ENCODE measurements at places on chromosomes 1 and 21.
A peak's percentile ranks its signal among the peaks of the same experiment; 100 is the strongest.

DNA sequence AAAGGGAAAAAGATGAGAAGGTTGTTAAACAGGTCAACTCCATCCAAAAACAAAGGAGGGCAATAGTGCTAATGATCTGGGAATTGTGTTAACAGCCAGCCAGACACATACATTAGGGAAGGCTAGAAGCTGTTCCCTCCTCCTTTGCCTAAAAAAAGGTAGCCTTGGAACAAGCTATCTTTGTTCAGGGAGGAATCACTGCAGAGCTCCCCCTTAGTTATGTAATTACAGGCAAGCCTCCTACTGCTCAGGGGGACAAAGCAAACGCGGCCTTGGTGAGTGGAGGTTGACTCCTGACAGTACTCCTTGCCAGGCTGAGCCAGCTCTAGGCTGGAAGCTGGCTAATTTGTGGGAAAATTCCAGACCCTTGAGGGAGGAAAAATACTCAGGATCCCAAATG, 97.6 kb downstream of the VAV3 start:
- no peak for DNase-seq

DNA sequence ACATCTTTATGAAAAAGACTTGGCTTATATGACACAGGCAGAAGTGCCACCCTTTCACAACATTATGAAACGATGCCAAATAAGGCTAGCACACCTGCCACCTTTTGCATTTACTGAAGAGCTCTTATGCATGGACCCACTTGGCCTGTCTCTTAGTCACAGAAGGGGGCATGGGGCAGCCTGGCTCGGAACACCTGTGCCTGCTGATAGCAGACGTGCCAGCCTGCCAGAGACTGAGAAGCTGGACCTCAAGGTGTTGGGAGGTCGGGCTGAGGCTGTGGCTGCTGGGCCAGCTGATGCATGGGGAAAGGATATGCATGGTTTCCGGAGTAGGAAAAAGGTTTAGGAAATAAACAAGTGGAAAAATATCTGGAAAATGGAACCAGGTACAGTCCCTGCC, 21.5 kb downstream of the RCAN1 start:
- DNase-seq, result no peak

DNA sequence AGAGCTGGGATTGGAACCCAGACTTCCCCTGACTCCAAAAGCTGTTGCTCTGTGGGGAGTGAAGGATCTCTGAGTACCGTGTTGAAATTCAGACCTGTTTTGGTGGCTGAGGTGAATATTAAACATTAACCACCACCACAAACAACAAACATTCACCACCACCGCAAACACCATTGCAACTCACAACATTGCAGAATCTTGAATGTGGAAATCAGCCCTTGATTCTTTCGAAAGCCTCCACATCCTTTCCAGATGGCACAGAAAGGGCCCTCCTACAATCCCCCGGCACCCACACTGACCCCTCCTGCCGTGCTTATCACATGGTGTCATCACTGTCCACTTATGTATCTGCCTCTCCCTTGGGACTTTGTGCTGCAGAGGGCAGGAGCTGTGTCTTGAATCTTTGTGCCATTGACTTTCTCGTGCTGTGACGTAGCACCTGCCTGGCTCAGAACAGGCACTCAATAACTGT, 1.4 kb downstream of the CDA start:
- DNase-seq, result no peak

DNA sequence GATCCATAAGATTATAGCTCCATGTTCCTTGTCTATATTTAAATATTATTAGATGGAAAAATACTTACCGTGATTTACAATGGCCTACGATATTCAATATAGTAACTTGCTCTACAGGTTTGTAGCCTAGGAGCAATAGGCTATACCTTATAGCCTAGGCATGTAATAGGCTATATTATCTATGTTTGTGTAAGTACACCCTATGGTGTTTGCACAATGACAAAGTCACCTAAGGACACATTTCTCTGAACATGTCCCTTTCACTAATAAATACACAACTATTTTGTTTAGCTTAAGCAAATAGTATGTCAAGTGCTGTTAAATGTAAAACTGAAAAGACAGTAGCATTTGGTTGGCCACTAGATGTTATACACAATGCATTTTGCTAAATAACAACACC, 248.9 kb upstream of the ADGRL4 start:
- no peak for DNase-seq

- DNase-seq, result peak; percentile 76
Measured at GRCh38 chr1:31227891-31228568, 11.7 kb downstream of the NKAIN1 start.

DNA sequence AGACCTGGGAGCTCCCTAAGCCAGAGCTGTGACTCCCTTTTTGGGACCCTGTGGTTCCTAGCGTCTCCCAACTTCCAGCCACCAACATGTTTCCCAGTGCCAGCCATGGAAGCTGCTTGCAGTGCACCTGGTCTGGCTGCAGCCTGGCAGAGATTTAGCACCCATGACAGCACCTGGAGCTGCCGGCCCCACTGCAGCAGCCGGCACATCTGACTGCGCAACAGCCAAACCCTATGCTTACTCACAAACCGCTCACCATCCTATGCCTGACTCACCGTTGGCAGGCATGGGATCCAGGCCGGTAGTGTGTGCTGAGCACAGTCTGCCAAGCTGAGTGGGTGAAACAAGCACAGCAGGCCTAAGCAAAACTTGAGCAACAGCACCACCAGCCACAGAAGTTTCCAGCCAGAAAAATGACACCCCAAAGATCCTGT, 435.9 kb upstream of the PRMT6 start:
- no peak for DNase-seq

GRCh38 chr1:5312862-5313261, 658.5 kb downstream of the AJAP1 start:
- DNase-seq, result no peak

DNA sequence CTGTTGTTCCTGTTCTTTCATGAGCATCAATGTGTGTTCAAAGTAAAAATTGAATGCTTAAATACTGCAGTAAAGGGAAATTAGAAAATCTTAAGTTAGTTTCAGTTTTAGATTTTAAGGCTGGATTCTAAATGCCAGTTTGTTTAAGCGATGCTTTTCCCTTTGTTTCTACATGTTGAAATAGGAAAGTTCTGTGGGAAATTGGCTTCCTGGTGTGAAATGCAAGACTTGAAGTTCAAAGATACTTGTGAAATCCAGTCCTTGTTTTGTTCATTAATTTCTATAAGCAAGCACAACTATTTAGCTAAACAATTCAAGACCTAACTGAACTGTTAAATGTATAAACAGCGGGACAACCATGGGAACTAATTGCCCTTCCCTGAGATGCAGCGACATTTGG, 149.1 kb downstream of the LYPLAL1 start:
- no peak for DNase-seq

DNA sequence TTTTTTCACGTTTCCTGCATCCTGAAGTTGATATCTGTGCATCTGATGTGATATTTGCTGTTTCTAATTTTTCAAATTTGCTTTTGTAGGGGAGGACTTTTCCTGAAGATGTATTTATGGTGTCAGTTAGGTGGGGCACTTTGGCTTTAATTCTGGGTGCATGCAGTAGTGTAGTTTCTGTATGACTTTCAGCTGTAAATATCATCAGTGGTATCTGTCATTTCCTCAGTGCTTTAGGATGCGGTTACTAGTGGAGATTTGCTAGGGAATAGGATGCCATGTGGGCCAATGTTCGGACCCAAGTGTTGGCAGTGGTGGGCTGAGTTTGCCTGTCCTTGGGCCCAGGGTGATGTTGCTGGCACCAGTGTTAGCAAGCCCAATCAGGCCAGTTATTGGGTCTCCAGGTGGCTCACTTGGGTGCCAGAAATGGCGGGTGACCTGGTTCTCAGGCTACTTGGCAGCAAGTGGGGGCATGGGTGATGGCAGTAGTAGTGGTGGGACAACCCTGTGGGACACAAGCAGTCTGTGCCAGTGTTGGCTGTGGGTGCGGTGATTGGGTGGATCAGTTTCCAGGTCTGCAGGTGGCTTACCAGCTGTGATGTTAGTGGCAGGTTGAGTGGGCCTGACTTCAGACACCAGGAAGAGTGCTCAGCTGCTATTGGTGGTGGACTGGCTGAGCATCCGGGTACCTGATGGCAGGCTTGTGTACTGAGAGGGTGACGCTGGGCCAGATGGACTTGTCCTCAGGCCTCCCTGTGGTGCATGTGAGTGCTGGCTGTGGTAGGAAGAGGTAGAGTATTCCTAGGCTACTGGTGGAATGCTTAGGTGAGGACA, 24.4 kb downstream of the CD55 start:
- DNase-seq, result no peak

- no peak for DNase-seq
Measured at GRCh38 chr1:46181343-46182260, 5.3 kb upstream of the P3R3URF start.

DNA sequence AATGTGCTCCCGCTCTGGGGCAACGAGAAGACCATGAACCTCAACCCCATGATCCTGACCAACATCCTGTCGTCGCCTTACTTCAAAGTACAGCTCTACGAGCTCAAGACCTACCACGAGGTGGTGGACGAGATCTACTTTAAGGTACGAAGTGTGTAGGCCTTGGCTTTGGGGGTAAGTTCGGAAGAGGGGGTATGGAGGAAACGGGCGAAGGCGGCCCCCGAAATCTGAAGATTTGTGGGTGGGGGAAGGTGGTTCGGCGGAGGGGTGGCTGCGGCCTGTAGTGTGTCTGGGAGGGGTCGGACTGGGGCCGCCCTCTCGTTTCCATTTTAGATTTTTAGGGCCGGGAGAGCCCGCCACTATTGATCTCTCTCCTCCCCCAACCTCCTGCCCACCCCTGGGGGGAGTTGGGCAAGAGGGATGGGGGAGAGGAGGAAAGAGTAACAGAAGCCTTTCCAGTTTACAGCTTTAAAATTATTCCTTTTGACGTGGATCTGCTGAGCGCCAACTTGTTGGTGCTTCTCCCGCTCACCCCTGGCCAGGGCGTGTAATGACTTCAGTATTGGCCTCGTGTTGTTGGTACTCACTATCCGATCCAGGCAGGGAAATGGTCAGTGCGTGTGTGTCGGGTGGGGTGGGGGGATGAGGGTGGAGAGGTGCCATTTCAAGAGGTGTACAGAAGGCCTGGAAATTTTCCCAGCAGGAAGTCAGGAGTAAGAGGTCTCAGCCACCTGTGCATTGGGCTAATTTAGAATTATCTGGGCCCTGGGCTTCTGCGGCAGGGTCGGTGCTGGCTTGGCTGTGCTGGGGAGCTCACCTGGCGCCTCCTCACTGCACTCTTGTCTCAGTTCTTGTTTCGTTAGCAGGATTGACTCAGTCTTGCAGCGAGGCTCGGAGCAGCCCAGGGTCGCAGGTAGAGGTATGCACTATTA, 880 bp downstream of the PRPF38B start:
- DNase-seq, result peak; percentile 76

DNA sequence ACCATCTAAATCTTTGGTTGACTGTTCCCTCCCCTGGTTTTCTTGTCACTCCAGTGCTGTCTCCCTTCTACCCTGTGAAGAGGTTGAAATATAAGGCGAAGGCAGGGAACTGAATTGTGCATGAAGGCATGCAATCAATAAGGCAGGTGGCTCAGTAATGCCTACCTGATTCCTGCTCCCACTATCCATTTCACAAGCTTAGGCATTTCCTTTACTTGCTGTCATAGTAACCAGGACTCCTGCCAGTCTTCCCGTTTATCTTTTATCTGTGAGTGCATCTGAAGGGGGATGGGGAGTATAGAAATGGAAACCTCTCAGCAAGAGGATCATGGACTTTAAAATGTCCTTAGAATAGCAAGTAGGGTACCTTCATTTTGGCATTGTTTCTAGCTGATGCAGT, 40.5 kb downstream of the MRPS6 start:
- DNase-seq, result no peak

DNA sequence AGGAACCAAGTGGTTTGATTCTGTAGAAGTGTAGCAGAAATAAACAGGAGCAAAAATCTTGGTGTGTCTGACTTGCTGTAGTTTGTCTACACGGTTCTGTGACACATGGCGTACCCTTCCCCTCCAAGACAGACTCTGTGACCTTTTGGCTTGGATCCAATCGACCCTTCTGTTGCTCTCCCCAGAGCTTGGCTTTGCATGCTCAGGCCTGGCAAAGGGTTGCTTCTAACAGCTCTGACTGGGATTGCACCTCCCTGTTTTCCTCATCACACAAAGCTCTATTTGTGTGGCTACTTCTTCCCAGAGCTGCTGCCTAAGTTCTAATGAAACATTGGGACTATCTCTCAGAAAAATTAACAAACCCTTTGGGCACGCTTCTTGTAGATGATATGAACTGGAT, 24.0 kb downstream of the NGF start:
- no peak for DNase-seq

- DNase-seq, result no peak
Measured at GRCh38 chr1:115029526-115029925, at the start of gene TSHB. TSHB (plus strand) TSS chr1:115029826; CDS start chr1:115033363, 3,537 bp downstream.

- peak; percentile 31 for DNase-seq
Measured at GRCh38 chr1:18883636-18884418, 18.5 kb downstream of the ALDH4A1 start.

- no peak for DNase-seq
Measured at GRCh38 chr1:156508955-156509234, 8.3 kb upstream of the MEF2D start.

- DNase-seq, result peak; percentile 71
Measured at GRCh38 chr1:9363061-9363471, 70.4 kb downstream of the SPSB1 start.

GRCh38 chr1:246959944-246960693, 28.4 kb upstream of the AHCTF1 start:
- no peak for DNase-seq

DNA sequence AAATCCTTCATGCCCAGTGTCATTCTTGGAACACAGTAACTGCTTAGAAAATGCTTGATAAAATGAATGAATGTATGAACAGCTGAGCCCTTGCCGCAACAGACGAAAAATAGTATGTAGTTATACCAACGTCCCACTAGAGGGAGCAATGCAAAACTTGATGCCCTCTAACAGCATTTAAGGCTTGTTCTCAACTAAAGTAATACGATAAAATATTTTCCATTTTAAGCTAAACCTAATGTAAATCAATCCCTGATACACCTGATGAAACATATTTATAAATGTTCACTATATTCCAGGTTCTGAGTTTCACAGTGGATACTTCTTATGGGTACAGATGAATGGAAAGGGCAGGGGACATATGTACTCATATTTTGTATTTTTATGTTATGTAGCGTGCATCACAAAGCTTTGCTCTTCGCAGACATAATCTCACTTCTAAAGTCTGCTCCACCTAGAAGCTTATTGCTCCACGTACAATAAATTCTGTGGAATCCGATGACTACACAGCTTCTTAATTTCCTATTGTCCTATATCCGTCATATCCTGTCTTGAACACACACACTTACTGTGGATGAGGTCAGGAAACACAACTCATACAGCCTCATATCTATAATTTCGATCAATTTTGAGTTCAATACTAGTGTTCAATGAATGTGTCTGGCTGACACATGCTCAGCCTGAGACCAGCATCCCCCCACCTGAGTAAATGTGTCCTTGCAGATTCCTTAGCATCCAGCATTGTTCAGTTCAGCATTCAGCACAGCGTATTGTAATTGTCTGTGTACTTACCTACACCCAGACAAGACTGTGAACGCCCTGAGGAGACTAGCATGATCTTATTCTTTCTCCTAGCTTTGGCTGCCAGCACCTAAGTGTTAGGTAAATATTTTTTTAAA, 4.4 kb upstream of the UTP25 start:
- DNase-seq, result no peak

DNA sequence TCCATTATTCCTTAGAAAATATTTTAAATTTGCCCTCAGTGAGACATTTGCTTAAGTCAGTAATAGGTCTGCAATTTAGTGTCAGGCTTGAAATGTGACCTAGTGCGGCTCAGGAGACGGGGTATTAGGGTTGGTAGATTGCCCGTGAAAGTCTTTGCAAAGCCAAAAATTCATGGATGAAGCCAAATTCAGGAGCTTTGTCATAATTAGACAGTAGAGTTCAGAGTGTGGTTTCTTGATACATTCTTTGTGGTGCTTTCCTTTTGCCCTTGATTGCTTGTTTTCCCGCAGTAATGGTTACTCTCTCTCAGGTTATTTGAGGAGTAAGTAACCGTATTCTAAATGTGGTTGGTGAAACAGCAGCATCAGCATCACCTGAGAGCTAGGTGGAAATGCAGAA, 120.7 kb downstream of the RPS6KC1 start:
- no peak for DNase-seq

Data from nucleus accumbens (tissue), 56 donors.